ENCODE measurements at places on chromosomes 4 and X. TPM values are rescaled to one million over a fixed set of nuclear protein-coding genes. Genes with fewer than 3 reads are reported as not detected.

Gene EFHC2
- total RNA-seq: 0.23 TPM

Gene BEX2
- total RNA-seq: 0.18 TPM

Gene IGFBP7
- total RNA-seq: 2,028 TPM

Gene TCEAL1
- 18.1 TPM for total RNA-seq
